Choroid plexus epithelial cell (primary cell): ENCODE measurements at places on chromosomes 6 and 20.

DNA sequence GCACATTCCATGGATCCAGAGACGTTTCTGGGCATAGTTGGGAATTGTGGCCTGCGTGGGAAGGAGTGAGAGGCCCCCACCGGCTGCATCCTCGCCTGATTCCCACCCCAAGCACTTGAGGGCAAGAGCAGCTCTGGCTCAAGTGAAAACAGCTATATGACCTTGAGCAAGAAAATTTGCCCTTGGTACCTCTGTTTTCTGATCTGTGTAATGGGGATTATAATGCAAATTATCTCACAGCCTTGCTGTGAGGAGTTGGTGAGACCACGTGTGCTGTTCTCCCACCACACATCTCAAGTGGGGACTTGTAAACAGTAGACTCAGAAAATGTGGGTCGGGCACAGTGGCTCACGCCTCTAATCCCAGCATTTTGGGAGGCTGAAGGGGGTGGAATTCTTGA lies 602 bp downstream of the TGM6 start:
- DNase-seq: no peak

DNA sequence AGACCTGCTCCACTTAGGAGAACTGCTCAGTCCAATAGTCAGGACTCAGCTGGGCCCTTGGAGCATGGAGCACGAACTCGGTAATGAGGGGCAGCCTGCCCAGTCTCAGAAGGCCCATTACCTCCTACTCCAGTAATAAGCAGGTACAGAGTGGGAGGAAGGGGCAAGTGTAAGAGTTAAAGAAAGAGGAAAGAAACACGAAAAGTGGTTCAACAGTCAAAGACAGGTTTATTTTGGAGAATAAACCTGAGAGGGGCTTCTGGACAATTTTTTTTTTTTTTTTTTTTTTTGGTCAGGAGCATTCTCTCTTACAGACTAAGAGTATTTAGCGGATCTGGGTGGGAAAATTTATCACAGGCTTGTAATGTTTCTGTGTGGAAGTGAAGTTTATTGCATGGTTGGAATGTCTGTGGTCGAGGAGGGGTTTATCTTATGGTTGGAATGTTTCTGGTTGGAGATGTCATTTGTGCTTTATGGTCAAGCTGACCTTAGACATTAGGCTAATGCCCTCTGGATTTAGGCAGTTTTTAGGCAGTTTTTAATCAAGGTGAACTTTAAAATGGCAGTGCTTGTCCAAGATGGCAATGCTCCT lies 340.1 kb downstream of the BCKDHB start:
- no peak for DNase-seq

GRCh38 chr6:131673184-131673583 lies 28.0 kb downstream of the OR2A4 start:
- DNase-seq: no peak

- peak; percentile 46 for DNase-seq
These were observed 12.9 kb upstream of the NQO2 start for GRCh38 chr6:2986722-2987221.

GRCh38 chr20:19304886-19305415 lies 92.5 kb downstream of the SLC24A3 start:
- no peak for DNase-seq

- no peak for DNase-seq
These were observed 29.8 kb upstream of the MLN start for GRCh38 chr6:33833599-33833998.

GRCh38 chr6:43842231-43842794 lies 72.3 kb downstream of the VEGFA start:
- no peak for DNase-seq

DNA sequence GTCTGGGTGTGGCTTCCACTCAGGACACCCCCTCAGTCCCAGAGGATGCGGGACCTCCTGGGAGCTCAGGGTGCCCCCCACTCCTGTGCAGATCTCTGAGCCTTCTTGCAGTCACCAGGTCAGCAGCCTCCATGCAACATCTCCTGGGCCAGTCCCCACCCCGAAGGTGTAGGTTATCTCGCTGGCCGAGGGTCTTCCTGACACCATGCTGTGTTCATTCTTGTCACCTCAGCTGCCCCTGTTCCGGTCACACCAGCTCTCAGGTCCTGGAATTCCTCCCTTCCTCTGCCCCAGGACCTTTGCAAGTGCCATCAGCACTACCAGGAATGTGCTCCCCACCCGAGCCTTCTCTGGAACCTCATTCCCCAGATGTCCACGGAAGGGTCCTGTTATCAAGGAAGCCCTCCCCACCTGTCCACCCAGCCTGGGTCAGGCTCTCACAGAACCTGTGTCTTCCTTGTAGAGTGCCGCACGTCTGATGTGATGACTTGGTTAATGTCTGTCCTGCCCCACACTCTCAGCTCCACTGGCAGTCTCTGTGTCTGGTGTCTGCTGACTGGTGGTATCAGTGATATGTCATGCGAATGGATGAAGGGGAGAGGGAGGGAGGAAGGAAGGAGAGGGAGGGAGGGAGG lies 329.6 kb downstream of the TAF4 start:
- no peak for DNase-seq

DNA sequence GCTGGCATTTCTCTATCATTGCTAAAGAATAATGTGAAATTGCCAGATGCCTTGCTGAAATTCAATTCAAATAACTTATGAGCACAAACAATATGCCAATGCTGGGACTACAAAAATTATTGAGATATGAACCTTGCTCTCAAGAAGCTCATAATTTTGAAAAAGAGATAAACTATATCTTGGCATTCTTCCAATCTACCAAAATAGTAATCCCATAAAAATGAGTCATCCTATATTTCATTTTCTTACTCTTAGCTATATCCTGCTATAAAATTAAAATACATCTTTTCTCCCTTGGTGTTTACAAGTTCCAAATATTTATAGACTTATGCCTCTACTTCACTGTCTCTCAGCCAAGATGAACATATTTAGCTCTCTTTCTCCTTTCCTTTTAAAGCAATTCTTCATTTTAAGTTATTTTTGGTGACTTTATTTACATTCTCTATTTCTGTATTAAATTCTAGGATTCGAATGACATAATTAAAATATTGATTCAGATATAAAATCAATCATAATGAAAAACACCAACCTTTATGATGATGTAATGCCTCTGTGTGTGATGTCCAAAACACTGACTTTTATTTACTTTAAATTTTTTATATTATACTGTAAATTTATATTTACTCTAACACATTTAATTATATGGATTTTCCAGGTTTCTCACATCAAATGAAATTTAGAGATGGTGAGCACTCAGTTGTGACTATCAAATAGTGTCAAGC lies 152.6 kb downstream of the CDK19 start:
- no peak for DNase-seq

DNA sequence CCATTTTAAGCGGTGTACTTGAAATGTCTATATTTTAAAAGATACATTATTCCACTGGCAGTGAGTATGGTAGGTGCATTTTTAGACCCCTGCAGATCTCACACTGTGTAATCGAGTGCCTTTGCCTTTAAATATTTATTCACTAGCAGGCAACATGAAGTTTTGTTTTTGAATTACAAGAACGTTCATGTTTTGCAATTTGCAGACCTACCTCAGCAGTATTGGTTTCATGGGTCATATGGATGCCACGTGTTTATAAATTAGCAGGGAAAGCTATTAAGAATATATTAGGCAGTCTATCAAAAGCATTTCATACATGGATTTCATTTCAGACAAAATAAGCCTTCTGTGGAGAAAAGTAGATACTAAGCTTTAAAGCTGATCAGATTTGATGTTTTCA lies 7.2 kb downstream of the MAP3K4 start:
- DNase-seq: peak; percentile 17

DNA sequence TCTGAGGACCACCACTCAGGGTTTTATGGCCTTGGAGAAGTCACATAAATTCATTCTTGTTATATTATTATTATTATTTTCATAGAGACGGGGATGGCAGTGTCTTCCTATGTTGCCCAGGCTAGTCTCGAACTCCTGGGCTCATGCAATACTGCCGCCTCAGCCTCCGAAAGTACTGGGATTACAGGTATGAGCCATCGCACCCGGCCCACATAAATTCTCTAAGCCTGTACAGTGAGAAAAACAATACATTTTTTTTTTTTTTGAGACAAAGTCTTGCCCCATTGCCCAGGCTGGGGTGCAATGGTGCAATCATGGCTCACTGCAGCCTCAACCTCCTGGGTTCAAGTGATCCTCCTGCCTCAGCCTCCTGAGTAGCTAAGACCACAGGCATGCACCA lies 753 bp upstream of the FASTKD5 start:
- DNase-seq: no peak

DNA sequence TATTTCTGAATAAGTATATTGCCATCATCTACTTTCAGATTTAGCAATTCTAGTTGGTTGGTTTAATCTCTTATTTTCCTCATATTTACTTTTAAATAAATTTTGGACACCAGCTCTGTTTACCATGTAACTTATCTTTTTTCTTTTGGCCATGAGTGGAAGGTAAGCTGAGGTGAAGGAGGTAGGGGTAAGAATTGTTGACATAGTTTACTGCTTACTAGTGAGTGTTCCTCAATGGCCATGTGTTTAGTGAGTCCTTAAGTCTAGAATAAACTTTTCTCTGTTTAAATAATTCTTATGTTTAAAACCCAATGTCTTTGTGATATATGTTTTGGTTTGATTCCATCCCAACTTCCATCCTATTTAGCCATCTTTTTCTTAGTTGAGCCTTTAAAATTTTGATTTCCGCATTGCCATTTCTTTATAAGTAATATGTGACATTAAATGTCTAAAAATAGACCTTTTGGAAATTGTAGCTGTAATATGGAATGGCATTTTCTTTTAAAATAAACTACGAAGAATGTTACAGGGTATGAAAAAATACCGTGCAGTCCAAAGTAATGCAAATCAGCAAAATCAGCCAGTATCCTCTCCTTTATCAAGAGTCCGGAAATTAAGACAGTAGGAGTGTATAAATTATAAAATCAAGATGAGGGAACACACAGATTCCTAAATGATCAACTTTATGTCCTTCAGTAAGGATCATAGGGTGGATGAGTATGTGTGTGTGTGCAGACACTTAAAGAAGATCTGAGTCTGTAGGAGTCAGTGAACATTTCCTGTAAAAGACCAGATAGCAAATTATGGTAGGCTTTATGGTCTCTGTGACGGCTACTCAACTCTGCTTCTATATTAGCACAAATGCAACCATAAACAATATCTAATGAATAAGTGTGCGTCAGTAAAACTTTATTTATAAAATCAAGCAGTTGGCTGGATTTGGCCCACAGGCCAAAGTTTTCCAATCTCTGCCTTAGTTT lies 10.3 kb downstream of the STXBP5 start:
- DNase-seq: no peak

DNA sequence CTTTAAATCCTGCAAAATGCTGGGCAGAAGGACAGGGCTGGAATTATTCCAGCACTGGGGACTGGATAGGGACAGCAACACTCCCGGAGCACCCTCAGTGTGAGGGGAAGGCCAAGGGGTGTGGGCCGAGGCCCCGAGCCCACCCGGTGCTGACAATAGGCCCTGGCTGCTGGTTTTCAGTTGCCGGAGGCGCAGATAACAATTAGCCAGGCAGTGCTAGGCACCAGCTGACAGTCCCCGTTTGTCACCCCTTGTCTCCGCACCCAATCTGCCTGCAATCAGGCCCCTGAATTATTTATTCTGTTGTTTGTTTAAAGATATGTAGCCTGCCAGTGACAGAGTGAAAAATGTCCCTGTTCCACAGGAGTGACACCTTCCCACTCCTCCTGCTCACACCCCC lies 120.0 kb downstream of the GRM4 start:
- DNase-seq: no peak

DNA sequence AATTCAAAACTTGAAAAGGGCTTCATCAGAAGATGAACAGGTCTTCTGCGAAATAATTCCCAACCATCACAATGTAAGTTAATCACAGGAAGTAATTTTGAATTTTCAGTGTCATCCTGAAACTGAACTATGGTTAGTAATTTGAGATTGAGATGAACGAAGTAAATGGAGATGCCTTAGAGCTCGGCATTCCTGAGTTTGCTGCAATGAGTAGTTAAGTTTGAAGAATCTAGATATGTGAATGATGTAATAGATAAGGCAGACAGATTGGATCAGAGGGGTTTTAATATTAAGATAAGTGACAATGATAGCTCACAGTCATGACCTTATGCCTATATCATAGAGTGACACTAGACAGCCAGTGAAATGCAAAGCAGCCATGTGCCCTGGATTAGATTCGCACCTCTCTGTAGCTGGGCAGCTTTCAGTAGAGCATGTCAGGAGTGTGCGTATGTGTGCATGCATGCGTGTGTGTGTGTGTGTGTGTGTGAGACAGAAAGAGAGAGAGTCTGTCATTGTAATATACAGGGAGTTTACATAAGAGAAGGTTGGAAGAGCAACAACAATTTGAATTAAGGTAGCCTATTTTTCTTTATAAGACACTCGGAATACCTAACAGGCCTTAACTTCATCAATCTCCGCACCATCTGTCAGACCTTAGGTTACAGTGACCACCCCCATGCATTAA lies 233.0 kb downstream of the GMPR start:
- peak; percentile 54 for DNase-seq

DNA sequence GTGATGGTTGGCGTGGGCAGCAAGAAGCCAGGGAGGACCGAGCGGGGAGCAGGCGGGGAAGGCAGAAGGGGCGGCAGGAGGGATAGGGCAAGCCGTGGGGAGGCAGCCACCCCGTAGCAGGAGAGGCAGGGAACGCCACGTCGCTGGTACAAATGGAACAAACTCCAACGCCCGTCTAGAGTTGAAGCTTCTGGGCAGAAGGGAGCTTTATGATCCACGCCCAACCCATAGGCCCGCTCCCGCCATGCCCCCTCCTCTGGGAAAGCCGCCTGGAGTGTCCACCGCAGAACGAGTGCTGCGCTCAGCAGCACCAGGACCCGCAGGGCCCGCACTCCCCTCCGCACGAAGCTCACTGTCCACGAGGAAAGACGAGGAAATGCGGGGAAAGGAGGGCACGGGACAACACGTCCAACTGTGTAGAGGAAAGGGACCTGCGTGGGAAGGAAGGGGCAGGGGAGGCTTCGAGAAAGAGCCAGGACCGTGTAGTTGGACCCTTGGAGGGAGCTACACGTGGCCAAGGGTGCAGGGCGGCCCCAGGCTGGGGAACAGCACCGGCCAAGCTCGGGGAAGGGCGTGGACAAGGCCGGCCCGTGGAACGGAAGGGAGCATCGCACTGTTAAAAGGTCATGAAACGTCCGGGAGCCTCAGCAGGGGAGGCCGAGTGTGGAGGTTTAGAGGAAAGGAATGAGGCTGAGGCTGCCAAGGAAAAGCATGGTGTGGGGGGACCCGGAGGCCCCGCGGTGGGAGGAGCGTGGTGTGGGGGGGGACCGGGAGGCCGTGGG lies 204.0 kb downstream of the DLL1 start:
- no peak for DNase-seq

DNA sequence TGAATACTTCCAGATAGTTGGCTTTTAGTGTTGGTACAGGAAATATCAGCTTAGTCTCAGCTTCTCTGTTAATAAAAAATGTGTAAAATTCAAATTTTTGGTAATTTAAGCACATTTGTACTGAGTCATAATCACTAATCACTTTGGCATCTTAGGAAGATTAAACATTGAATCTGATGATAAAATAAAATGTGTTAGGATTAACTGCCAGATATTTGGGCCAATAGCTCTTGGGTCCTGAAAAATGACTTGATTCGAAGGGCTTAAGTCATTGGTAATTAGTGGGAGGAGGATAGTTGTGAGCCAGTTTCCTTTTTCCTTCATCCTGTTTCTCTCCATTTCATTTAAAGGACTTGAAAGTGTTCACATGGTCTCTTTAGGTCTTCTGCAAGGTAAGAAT lies 426.1 kb downstream of the RFPL4B start:
- DNase-seq: no peak
